ENCODE measurements at places on chromosomes 2 and 18.
A peak's percentile ranks its signal among the peaks of the same experiment; 100 is the strongest.

- no peak for DNase-seq
Observed at GRCh38 chr2:14039134-14039533, 593.4 kb upstream of the LRATD1 start.

- DNase-seq = peak; percentile 83
Observed at GRCh38 chr2:211132573-211132972, 576.2 kb downstream of the CPS1 start.

- peak; percentile 41 for DNase-seq
Observed at GRCh38 chr2:113233593-113234550, 44.8 kb downstream of the PAX8 start.

- no peak for DNase-seq
Observed at GRCh38 chr2:159759577-159759976, 38.4 kb downstream of the CD302 start.

GRCh38 chr18:46336278-46337111 is 232.3 kb downstream of the HAUS1 start:
- DNase-seq = no peak

DNA sequence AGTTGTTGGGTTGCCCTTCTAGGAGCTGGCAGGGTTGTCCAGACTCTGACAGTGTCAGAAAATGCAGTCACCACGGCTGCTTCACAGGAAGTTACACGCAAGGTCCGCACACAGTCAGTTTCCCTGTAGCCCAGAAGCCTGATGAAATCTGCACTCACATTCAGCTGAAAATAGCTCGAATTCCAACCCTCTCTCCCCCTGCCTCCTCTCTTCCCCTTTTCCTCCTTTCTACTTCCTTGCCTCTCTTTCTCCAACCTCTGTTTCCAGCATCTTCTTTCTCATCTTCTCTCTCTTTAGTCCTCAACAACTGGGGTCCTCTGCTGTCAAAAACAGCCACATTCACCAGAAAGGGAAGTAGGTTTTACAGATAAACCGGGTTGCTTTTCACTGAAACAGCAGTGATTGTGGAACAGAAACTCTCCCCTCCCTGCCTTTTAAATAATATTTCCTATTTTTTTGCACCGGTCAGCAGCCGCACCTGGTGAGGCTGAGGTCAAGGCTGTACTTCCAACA is 69.3 kb downstream of the BCL11A start:
- peak; percentile 77 for DNase-seq

DNA sequence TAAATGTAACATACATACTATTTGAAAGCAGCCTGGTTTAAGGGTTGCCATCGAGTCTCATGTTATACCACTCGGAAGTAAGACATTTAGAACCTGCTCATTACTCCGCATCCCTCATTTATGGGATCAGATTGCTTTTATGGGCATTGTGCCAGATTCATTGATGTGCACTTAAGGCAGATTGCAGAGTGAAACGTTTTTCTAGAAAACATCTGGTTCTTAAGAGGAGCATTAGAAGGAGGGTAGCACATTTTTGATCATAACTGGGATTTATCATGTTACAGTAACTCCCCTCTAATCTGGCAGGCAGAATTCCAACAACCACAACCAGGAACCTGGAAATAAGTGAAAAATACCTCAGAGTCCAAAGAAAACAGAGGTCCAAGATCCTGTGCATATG is 74.2 kb upstream of the GALNT3 start:
- peak; percentile 44 for DNase-seq

- DNase-seq = peak; percentile 97
Observed at GRCh38 chr18:3305933-3306332, 44.0 kb downstream of the MYL12B start.

GRCh38 chr2:2159336-2159735 is 171.7 kb downstream of the MYT1L start:
- DNase-seq = no peak

- peak; percentile 42 for DNase-seq
Observed at GRCh38 chr2:178804791-178805190, 2.4 kb downstream of the TTN start.

- DNase-seq = no peak
Observed at GRCh38 chr2:240559286-240559685, 871 bp upstream of the DUSP28 start.

GRCh38 chr2:53559302-53559966 is 208.2 kb upstream of the CHAC2 start:
- DNase-seq = no peak

GRCh38 chr2:3399829-3400228 is 20.3 kb downstream of the TRAPPC12 start:
- DNase-seq = no peak

GRCh38 chr2:12199491-12200211 is 453.2 kb downstream of the LPIN1 start:
- no peak for DNase-seq

DNA sequence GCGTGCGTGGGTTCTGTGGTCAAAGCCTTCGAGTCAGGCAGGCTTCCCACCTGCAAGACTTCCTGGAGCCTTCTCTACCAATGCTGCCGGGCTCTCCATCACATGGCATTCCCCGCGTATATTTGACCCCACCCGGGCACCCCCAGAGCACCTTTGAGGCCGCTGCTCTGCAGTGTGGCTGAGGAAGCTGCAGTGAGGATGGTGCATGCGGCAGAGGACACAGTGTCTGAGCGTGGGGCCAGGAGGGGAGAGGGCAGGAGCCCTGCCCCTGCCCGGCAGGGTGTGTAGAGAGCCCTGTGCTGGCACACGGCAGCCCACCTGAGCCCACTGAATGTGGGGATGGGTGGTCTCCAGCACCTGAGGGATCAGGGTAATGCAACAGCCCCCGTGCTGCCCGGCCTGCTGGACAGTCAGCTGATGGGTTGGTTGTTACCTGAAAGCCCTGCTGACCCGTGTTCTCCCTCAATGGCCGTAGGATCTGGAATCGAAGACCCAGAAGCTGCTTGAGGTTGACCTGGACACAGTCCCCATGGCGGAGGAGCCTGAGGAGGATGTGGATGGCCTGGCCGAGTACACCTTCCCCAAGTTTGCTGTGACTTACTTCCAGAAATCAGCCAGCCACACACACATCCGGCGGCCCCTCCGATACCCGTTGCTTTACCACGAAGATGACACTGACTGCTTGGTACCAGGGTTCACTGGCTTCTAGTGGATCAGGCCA is 36.8 kb upstream of the GPR17 start:
- no peak for DNase-seq

GRCh38 chr18:45879681-45880655 is 54.5 kb downstream of the SIGLEC15 start:
- peak; percentile 60 for DNase-seq

- DNase-seq = no peak
Observed at GRCh38 chr2:170917957-170918356, 11.1 kb upstream of the GORASP2 start.

GRCh38 chr18:13320096-13320495 is 101.5 kb downstream of the LDLRAD4 start:
- no peak for DNase-seq

DNA sequence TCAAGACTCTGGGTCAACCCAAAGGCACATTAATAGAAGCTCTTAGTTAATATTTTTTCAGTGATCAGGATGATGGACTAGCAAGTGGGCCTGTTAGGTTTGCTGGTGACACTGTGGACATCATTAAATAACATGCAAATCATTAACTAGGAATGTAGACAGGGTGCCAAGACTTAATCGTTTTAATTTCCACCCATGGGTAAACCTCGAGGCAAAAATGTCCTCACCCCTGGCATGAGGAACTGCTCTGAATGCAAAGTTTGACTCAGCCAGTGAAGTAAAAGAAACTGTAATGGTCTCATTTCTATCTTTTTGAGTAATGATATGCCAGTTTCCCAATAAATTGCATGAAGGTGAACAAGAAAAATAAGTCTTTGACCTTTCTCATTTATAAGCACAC is 152.6 kb upstream of the MEX3C start:
- no peak for DNase-seq

DNA sequence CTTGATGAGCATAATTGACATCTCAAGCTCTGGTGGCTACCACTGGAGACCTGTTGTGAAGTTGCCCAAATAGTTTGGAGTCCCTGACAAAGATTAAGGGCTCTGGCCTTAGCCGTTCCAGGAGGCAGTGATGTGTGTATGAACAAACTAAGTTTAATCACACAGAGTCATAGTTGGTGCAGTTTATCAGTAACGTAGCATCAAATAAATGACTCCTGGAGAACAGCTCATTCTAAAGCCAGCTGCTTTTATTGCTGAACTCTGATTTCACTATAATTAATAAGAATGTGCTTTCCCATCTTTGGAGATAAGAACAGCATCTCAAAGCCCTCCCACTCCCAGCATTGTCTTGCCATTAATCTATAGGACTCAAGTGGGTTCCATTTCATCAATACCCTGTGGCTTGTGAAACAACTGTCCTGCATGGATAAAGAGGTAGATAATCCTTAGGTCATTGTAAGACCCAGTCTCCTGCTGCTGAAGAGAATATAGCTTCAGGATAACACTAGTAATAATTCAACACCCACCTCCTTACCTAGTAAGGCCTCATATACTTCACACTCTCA is 211.4 kb upstream of the THUMPD2 start:
- no peak for DNase-seq

- peak; percentile 28 for DNase-seq
Observed at GRCh38 chr2:224038049-224038829, 847 bp downstream of the SERPINE2 start.

DNA sequence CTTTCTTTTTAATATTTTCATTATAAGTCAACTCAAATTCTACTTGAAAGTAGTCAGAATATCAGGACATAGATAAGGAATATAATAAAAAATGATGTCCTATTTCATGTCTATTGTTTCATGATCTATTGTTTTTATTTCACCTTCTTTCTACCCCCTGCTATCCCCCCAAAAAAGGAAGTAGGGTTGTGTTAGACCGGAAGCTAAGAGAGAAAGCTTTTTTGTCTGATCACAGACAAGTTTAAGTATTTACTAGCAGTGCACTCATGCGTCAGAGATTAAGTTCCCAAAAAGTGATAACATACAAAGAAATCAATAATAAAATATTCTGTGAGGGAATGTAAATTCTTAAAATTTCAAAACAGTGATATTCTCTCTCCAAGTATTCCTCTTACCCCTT is 447.1 kb upstream of the CNTNAP5 start:
- no peak for DNase-seq

DNA sequence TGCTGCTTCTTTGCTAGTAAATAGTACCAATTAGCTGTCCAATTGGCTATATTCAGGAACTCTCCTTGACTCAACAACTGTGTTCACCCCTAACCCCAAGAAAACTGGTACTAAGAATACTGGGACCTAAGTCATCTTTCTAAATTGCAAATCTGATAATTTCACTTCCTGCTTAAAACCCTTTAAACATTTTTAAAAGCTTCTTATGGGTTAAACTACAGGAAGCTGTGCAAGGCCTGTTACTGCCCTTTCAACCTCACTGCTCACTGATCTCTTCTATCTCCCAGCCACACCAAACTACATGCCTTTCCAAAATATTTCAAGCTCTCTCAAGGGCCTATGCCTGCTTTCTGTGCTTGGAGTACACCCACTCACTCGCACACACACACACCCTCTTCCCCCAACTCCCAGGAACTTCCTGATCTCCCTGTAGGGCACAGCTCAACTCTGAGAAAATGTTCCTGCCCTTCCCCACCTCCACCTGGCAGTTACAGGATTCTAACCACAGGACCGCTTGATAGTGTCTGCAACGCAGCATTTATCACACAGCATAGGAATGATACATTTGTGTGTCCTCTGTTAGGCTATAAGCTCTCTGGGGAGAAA is 6.7 kb downstream of the LMAN1 start:
- DNase-seq = no peak

DNA sequence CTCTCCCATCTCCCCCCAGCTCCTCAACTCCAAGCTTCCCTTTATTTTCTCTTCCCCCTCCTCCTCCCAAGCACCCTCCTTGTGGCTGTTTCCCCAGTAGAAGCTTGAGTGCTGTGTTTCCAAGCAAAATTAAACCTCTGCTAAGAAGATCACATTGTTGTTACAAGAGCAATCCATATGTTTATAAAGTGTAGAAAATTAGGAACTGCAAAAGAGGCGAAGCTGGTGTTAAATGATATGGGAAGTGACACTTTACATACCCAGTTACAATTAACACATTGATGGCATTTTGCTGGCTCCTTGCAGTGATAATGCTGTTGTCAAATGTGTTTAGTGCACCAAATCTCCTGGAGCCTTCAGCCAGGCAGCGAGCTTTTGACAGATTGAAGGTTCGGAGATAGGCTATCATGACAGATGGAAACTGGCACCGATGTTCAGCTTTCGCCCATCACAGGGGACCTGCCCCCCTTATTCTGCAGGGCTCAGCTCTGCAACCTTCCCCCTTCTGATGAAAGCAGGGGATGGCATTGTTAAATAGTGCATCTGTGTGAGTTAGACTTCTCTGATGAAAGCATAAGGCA is 259.8 kb upstream of the ATP5MC3 start:
- no peak for DNase-seq

DNA sequence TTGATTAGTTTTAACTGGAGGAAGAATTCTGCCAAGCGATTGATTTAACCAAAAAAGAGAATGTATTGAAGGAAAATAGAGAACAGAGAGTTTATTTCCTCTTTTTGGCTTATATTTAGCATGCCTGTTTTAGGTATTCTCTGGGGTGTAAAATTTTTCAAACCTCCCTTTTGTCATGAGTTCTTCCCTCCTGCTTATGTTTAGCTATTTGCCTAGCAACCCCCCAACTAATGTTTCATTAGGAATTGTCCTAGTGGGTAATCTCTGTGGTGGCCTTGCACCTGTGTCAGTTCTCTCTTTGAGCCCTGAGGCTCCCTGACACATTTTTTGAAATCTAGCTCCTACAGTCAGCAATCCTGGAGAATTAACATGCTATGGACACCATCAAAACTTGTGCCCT is 12.5 kb upstream of the REG1B start:
- no peak for DNase-seq

GRCh38 chr2:230007931-230008707 is 60.6 kb downstream of the SLC16A14 start:
- peak; percentile 73 for DNase-seq

GRCh38 chr2:191846515-191847476 is at the start of gene CAVIN2:
CAVIN2 (minus strand) TSS chr2:191847088; CDS start chr2:191846925, 163 bp downstream.
- peak; percentile 90 for DNase-seq

DNA sequence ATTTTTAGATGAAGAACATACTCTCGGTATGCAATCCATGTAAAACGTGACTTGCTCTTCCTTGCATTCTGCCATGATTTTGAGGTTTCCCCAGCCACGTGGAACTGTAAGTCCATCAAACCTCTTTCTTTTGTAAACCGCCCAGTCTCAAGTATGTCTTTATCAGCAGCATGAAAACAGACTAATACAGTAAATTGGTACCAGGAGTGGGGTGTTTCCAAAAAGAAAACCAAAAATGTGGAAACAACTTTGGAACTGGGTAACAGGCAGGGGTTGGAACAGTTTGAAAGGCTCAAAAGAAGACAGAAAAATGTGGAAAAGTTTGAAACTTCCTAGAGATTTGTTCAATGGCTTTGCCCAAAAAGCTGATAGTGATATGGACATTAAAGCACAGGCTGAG is 1957.9 kb downstream of the SUCLG1 start:
- DNase-seq = no peak

- peak; percentile 38 for DNase-seq
Observed at GRCh38 chr2:121897335-121897970, 142.0 kb downstream of the TSN start.

GRCh38 chr2:221482666-221483455 is 89.2 kb downstream of the EPHA4 start:
- no peak for DNase-seq

GRCh38 chr2:83251321-83251872 is 1207.7 kb downstream of the SUCLG1 start:
- no peak for DNase-seq

- DNase-seq = no peak
Observed at GRCh38 chr2:162706770-162707169, 131.8 kb downstream of the KCNH7 start.

All from iris pigment epithelial cell (primary cell).